Mucosa of descending colon (tissue), 3 donors: ENCODE measurements at places on chromosomes 1 and 21. TPM values are rescaled to one million over a fixed set of nuclear protein-coding genes. Genes with fewer than 3 reads are reported as not detected.

Gene OR2AK2
- total RNA-seq = not detected

Gene AK4
- total RNA-seq = 72.8 TPM

Gene APCS
- total RNA-seq = not detected

Gene TAS1R1
- total RNA-seq = 0.13 TPM

Gene NUP210L
- total RNA-seq = not detected

Gene RGS13
- 1.3 TPM for total RNA-seq

Gene RAB25
- 158 TPM for total RNA-seq

Gene IARS2
- total RNA-seq = 73.6 TPM

Gene PROX1
- total RNA-seq = 19.2 TPM

Gene SFPQ
- 196 TPM for total RNA-seq

Gene JAM2
- total RNA-seq = 8.3 TPM

Gene SMCP
- total RNA-seq = not detected

Gene SPRR2E
- not detected for total RNA-seq
